ENCODE measurements at places on chromosomes 2 and 18.

- H3K4me3 ChIP-seq: no peak overlapping the region
- no peak for DNase-seq
- no peaks in the 10 kb centered on the region for H3K27me3 ChIP-seq
- H3K4me1 ChIP-seq: no peaks in the 10 kb centered on the region
- peaks cover 71% of the 10 kb centered on the region for H3K36me3 ChIP-seq
- H3K27ac ChIP-seq: no peak overlapping the region
These were observed 20.8 kb downstream of the GAREM2 start for GRCh38 chr2:26193578-26194231.

- no peaks in the 10 kb centered on the region for H3K36me3 ChIP-seq
- no peak overlapping the region for H3K27ac ChIP-seq
- no peak for DNase-seq
These were observed 68.4 kb upstream of the CTDP1 start for GRCh38 chr18:79611040-79611681.

- H3K27ac ChIP-seq: no peak overlapping the region
- H3K36me3 ChIP-seq: peaks cover 5% of the 10 kb centered on the region
- no peaks in the 10 kb centered on the region for H3K27me3 ChIP-seq
- no peak overlapping the region for H3K4me3 ChIP-seq
- DNase-seq: no peak
These were observed 74.1 kb downstream of the ACTR3 start for GRCh38 chr2:113963965-113964364.

DNA sequence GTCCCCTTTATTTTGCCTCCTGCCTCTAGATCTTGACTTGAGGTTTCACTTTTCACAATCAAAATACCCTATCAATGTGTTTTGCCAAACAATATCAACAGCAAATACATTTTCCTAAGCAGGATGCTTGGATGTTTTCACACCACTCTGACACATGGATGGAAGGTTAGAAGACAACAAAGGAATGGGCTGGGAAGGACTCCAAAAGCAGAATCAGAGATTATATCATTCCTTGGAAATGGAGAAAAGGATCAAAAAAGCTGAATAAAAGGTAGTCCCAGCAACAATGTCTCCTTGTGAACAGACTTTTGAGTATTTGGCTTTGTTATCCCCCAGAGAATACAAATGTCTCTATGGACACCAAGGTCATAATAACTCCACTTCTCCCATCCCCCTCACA is 170.8 kb downstream of the ETAA1 start:
- no peak for DNase-seq
- no peaks in the 10 kb centered on the region for H3K27me3 ChIP-seq
- no peaks in the 10 kb centered on the region for H3K4me1 ChIP-seq
- H3K27ac ChIP-seq: no peak overlapping the region
- no peak overlapping the region for H3K4me3 ChIP-seq
- H3K36me3 ChIP-seq: no peaks in the 10 kb centered on the region

GRCh38 chr2:111986116-111986900 is 68.8 kb upstream of the TMEM87B start:
- H3K36me3 ChIP-seq: no peaks in the 10 kb centered on the region
- no peaks in the 10 kb centered on the region for H3K27me3 ChIP-seq
- H3K27ac ChIP-seq: no peak overlapping the region
- no peak overlapping the region for H3K4me3 ChIP-seq

Measured in CD4-positive, alpha-beta memory T cell (primary cell).